ENCODE measurements at places on chromosomes 12 and 14. TPM values are rescaled to one million over a fixed set of nuclear protein-coding genes. Genes with fewer than 3 reads are reported as not detected.

IAPP gene
- total RNA-seq, result not detected

GRCh38 chr14:73170686-73171085 lies 34.4 kb downstream of the PSEN1 start:
- DNase-seq, result no peak

DNA sequence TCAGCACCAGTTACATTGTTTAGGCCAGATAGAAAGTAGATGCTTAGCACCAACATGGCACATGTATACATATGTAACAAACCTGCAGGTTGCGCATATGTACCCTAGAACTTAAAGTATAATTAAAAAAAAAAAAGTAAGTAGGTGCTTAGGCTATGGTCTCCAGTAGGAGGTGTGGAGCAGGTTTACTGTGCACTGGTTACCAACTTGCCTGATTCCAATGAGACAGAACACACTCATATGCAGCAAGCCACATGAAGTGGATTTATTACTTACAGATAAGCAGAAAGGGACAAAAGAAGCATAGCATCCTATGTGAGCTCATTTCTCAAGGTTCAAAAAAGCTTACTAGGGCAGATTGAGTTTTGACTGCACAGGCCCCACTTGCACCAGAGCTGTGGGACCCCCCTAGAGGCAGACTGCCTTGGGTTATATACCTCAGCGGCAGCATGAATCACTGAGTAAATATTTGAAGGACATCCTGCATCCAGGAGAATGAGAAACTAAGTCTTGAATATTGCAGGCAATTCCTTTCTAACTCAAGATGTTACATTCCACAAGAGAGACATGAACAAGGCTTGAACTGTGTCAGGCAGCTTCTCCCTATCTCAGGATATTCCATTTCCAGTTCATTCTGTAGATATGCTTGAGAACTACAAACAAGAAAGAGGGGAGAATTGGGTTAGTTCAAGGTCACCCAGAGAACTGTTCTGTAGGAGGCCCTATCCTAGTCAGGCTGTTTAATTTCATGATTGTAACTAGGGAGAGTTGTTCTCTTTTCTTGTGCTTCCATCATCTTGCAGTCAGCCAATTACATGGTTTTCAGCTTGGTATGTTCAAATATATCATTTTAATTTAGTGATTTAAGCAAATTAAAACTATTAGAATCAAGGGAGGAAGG lies 30.1 kb downstream of the LRFN5 start:
- no peak for DNase-seq

DNA sequence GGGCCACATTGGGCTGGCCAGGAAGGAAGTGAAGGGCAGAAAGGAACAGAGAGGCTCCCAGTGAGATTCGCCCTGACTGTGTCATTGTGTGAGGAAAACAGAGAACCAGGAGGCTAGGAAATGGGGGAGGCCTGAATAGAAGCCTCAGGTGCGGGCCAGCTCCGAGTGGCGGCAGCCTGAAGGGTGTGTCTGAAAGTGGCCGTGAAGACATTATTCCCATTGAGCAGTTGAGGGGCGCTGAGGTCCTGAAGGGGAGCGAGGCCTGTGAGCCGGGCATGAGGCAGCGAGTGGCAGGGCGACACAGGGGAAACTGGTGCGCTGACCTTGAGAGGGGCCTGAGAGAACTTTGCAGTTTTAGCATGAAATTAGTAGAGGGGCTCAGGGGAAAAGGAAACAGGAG lies 6.9 kb downstream of the CLBA1 start:
- no peak for DNase-seq

All from dermis blood vessel endothelial cell (primary cell).